ENCODE measurements at places on chromosomes 2 and 18.

- DNase-seq: no peak
Observed at GRCh38 chr2:105537920-105538319, 139.1 kb upstream of the FHL2 start.

DNA sequence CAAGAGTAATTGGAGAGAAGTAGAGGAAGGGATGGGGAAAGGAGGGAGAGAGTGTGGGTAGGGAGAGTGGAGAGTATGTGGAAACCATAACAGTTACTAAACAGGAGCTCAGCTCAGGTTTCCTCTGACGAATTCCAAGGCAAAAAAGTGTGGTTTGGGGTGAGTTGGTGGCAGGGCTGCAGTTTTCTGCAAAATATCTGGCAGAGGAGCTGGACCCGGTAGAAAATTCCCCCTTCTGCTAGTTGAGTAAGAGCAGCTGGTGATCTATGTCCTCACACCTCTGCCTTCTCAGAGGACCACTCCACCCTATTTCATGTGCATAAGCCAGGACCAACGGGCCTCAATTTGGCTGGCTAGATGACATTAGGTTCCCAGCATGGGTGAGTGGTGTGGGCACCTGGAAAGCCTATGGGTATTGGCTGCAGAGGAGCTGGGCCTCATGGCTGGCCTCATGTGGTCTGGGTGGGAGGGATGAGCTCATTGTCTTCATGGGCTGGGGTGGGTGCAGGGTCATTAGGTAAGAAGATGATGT, 13.2 kb downstream of the NRP2 start:
- DNase-seq: peak; percentile 94

- peak; percentile 59 for DNase-seq
Observed at GRCh38 chr2:238462782-238463396, 36.2 kb downstream of the ASB1 start.

DNA sequence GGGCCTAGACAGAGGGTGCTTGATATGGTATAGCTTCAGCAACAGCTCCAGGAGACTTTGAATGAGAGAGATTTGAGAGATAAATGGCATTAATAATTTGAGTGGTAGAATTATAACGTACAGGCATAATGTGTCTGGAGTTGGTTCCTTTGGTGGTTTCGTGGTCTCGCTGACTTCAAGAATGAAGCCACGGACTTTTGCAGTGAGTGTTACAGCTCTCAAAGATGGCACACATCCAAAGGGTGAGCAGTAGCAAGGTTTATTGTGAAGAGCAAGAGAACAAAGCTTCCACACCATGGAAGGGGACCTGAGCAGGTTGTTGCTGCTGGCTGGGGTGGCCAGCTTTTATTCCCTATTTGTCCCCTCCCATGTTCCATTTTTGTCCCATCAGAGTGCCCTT, 23.1 kb downstream of the PDCD1 start:
- no peak for DNase-seq

- DNase-seq: peak; percentile 13
Observed at GRCh38 chr2:239358062-239358754, 42.6 kb downstream of the HDAC4 start.

DNA sequence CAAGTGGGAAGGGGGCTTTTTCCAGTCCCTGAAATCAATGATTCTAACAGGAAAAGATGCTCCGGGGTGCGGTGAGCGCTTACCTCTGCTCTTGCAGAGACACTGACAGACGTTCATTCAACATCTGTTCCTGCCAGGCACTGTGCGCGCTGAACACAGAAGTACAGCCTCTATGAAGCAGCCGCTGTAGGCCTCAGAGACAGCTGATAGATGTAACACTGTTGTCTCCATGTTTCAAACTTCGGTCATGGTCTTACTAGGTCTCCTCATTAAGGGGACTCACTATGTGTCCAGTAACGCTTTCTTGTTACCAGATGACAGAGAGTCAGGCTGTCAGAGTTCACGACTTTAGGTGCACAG, 649 bp upstream of the CLIP4 start:
- DNase-seq: no peak

- peak; percentile 73 for DNase-seq
Observed at GRCh38 chr18:6920099-6920955, 190.8 kb downstream of the ARHGAP28 start.

DNA sequence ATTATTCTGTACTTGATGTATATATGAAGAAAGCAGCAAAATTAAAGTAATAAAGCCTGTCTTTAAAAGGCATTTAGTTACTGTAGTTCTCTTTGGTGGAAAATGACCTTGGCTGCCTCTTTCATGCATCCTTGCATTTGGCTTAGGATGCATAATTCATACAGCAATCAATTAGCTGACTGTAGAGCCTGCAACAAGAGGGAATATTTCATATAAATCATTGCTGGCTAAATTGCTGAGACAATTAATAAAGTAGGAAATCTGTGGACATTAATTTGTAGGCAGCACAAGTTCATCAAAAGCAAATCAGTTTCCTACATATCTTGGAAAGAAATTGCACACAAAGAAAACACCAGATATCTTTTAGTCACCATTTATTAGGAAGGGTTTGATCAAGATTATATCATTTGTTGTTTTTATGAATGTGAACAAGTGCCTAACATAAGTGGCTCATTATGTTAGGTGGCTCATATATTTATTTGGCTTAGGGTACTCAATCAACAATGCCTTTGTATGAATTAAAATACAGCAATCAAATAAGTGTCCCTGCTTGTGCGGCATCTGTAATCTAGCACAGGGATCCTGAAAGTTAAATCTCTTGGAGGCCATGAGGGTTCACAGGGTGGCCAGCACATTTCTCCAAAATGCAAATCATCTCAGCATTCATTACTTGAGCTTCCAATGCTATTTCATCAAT, 220.4 kb upstream of the SPOPL start:
- no peak for DNase-seq

DNA sequence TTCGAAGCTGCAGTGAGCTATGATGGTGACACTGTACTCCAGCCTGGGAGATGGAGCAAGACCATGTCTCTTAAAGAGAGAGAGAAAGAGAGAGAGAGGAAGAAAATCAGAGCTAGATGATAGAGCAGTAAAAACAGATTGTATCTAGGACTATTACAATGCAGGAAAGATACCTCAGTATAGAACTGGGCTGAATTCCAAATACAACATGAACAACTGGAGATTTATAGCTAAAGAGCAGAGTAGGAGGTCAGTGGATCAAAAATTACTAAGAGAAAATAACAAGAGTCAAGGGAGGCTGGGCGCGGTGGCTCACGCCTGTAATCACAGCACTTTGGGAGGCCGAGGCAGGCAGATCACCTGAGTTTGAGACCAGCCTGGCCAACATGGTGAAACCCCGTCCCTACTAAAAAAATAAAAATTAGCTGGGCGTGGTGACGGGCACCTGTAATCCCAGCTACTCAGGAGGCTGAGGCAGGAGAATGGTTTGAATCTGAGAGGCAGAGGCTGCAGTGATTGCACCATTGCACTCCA, 100.7 kb upstream of the MSH6 start:
- no peak for DNase-seq

- DNase-seq: no peak
Observed at GRCh38 chr2:214740867-214741395, 68.6 kb downstream of the BARD1 start.

- peak; percentile 95 for DNase-seq
Observed at GRCh38 chr2:10620481-10620880, 69.3 kb downstream of the NOL10 start.

DNA sequence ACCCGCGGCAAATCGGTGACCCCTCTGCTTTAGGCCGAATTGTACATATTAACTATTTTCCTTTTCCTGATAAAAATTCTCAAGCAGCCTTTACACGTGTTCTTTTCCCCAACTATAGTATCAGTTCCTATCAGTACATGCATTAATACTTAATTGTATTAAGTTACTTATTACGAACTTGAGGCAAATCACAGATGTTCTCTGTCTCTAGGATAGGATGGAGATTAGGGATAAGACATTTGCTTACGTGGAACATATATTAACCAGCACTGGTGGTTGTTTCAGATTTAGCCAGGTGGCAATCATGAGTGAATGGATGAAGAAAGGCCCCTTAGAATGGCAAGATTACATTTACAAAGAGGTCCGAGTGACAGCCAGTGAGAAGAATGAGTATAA, 675 bp downstream of the GEMIN6 start:
- no peak for DNase-seq

- DNase-seq: no peak
Observed at GRCh38 chr2:241981076-241981700, 111.7 kb downstream of the RTP5 start.

GRCh38 chr2:95061601-95062183, 36.2 kb downstream of the MAL start:
- no peak for DNase-seq

GRCh38 chr2:32810909-32811495, 135.8 kb upstream of the LTBP1 start:
- peak; percentile 18 for DNase-seq

DNA sequence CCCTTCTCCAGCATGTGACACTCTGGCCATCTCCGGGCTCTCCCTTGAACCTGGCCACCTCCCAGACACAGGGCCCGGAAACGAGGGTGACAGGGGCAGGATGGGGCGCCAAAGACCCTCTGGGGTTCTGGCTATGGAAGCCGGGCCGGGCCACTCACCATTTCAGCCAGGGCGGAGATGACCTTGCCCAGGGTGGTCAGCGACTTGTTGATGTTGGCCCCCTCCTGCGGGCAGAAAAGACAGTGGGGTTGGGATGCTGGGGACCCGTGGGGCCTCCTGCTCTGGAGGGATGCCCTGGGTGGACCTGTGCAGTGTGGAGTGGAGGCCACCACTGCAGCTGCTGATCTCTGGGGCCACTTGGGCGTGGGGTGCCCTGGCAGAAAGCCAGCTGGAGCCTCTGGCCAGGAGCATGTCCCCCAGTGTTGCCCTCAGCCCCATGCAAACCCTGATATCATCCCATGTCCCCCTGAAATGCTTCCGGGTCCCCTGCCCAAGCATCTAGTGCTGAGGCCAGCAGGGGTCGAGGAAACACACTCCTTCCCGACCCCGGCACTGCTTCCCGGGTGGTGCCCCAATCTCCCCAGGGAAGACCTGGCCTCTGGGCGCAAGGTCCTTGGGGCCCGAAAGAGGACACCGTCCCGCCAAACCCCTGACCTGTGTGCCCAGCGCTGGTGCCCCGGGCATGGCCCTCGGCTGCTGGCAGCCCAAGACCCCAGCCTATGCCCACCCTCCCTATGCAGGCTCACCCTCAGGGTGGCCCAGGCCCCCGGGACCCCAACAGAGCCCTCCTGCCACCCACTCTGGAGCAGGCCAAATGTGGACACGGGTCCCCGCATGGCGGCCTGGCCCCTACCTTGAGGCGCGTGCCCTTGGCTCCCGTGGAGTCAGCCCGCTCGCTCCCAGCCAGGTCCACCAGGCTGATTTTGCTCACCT, 36.9 kb downstream of the KIF1A start:
- DNase-seq: no peak

DNA sequence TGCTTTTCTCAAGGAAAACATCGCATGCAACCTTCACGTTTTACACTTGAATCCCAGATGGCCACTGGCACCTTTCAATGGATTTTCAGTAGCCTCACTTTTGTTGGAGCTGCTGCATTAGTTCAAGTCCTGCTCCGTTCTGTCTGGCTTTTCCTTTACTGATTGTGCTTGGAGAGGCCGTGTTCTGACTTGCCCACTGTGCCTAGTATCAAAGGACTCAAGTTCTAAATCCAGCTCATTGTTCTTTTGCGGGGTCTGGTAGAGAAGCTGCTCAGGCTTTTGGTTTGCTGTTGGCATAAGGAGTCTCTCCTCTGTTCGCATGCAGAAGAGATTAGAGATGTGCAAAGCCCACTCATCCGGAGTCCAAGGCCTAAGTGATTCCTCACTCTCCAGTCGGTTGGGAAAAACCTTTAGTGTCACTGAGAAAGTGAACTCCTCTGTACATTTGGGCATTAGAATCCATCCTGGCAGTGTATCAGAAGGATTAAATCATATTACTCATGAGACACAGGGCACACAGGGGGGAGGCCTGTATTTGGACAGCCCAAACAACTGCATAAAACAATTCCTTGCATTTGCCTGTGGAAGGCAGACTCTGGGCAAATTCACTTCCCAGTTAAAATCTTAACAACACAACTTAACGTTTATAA, 69.7 kb downstream of the NCK2 start:
- DNase-seq: peak; percentile 34

DNA sequence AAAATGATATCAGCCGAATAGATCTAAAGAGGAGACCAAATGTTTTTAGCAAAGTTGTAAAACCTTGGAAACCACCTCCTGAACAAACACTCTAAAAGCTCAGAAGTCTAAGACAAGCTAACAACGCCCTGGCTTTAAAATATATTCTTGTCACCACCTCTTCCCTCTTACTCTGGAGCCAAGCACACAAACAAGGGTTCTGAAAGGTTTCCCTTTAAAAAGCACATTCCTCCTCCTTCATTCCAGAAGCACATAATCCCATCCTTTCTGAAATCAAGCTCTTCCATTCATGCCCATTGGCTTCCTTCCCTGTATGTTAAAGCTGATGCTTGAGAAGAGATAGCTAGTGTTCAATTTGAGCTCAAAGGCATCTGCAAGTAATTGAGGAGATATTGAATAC, 382.0 kb downstream of the LNPK start:
- no peak for DNase-seq

DNA sequence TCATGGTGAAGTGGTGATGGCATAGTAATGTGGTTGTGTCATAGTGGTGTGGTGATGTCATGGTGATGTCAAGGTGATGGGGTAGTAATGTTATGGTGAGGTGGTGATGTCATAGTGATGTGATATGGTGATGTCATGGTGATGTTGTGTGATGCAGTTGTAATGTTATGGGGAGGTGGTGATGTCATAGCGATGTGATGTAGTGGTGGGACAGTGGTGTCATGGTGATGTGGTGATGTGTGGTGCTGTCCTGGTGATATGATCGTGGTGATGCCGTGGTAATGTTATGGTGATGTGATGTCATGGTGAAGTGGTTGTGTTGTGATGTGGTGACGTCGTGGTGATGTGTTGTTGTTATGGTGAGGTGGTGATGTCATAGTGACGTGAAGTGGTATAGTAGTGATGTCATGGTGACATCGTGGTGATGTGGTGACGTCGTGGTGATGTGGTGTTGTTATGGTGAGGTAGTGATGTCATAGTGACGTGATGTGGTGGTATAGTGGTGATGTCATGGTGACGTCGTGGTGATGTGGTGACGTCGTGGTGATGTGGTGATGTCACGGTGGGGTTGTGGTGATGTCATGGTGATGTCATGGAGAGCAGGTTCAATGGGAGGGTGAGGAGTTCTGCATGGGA, 242.7 kb upstream of the MYT1L start:
- DNase-seq: no peak

- no peak for DNase-seq
Observed at GRCh38 chr2:223036790-223037444, 15.1 kb upstream of the KCNE4 start.

DNA sequence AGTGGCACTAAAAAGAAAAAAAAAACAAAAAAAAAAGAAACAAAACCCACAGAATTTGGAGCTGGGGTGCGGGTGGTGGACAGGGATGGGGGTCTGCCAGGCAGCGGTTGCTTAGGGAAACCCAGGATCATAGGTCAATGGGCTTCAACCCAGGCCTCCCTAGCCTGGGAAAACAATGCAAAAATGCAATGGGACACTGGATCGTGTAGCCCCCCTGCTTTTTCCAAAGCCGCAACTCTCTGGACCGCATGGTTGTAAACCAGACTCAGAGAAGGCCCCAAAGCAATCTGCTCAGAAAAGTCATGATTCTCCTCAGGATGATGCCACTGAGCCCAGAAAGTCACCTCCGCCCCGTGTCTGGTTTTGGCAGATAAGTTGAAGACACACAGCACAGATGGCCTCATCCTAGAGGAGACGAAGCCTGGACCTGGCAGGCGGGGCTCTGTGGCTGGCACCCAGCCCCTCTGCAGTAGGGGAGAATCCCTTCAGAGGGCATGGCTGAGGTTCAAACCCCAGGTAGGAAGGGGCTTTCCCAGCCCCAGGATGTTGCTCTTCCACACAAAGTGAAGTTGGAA, 5.1 kb downstream of the DLX2 start:
- DNase-seq: no peak

GRCh38 chr2:71925268-71926088, 222.2 kb downstream of the CYP26B1 start:
- peak; percentile 32 for DNase-seq
